ENCODE measurements at places on chromosomes 2 and 18. TPM values are rescaled to one million over a fixed set of nuclear protein-coding genes. Genes with fewer than 3 reads are reported as not detected.

GRCh38 chr2:181054843-181055242 is 74.4 kb downstream of the UBE2E3 start:
- DNase-seq = no peak

GRCh38 chr2:33589444-33589843 is 9.7 kb downstream of the FAM98A start:
- peak; percentile 35 for DNase-seq

DNA sequence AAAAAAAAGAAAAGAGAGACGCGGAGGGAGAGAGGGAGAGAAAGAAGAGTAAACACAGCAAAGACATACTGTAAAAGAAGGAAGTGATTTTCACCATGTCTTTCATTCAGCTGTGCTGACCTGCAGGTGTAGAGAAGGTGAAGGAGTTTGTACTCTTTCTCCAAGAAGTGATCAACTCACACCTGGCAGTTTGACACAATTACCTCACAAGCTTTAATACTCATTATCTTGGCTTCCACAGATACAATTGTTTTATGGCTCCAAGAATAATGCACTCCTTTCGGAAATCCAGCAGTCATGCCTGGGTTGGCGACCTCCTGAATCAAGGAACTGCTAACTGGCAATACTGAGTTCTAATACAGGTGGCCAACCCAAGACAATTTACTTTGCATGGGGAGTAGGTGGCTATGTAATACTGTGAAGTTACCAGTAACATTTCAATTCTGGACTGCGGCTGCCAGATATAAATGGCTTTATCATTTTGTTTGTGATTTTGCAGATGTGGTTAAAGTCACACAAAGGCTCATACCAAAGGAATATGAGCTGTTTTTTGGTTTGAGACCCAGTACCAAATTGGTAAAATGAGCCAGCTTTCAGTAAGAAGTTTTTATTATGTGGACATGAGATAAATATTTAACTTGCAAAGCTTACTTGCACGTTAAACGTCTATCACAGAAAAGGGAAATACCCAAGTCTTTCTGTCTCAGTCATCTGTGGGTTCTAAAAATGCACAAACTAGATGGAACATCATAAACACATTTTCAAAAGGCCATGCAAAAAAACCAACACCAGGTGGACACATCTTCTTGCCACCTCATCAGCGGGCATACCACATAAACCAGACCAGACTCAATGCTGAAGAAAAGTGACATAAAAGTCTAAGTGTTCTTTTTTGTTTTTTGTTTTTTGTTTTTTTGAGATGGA is 69.3 kb downstream of the NCKAP5 start:
- DNase-seq = no peak

DNA sequence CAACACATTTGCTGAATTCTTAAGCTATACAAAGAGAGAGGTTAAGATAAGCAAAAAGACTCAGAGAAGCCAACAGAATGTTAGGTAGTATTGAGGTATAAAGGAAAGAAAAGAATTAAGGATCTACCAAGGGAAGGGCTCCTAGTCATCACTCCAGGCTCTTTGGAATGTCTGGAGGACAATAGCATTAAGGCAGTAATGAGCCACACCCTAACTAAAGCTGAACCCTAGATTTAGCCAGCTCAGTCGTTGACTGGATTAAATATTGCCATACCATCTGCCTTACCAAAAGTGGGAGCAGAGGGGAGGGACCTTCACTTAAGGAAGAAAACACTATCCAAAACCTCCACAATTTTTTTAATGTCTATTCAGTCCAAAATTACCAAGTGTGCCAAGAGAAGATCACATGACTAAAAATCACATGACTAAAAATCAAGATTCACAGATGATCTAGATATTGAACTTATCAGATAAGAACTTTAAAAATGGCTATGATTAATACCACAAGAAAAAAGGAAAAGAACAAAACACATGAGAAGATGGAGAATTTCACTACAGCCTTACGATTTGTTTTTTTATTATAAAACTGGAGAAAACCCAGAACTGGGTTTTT is 59.7 kb downstream of the EXOC6B start:
- DNase-seq = no peak

LOXL3 gene
- polyA plus RNA-seq = 2.4 TPM

C2orf81 gene
- polyA plus RNA-seq = 8.8 TPM

All from kidney (tissue), 22 donors.